HEK293T (cell line): ENCODE measurements at places on chromosomes 1 and 21.

GRCh38 chr21:37074546-37074945 is 1.5 kb downstream of the TTC3 start:
- no peak for DNase-seq

DNA sequence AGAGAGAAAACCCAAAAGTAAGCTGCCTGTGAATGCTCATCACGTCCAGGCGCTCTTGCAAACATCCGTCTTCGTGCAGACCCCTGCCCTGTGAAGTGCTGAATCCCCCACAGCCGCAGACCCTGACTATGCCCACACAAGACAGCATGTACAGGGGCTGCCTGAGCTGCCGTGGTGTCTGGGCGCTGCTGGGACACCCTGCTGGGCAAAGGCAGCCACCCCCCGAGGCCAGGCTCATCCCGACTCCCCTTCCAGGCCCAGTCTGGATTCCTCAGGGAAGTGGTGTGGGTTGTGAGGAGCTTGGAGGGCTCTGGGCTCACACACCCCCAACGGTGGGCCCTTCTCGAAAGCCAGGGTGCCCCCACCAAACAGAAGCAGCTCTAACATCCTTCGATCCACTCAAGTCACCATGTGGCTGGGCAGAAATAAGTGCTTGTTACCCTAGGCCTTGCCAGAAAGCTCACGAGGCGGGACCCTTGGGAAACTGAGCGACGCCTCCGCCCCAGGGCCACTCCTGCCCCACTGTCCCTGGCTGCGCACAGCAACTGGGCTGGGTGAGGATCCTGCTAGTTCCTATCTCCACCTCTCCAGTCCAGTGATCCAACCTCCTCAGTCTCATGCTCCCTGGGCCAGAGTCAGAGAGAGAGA is 4.8 kb upstream of the WNT9A start:
- DNase-seq: no peak

DNA sequence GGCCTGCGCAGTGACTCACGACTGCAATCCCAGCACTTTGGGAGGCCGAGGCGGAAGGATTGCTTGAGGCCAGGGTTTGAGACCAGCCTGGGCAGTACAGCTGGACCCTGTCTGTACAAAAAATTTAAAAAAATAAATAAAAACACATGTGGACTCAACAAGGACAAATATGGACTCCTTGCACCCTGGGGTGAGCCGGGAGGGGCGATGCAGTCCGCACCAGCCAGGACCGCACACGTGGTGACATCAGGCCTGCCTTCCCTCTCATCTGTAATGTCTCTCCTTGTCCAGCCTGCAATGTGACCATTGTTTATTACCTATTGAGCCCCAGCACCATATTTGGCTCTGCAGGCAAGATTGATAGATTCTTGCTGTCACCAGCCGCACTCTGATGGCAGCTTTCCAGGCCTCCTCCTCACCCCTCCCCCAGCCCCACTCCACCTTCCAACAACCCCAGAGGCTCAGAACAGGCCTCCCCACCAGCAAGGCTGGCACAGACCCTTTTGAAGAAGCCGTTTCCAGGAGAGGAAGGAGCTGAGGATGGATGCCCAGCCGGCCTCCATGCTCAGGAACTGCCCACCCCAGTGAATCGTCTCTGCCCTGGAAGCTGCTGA is 55.2 kb downstream of the IRF2BP2 start:
- DNase-seq: peak; percentile 56

GRCh38 chr1:153494976-153495535 is 34.6 kb upstream of the S100A7 start:
- peak; percentile 83 for DNase-seq

DNA sequence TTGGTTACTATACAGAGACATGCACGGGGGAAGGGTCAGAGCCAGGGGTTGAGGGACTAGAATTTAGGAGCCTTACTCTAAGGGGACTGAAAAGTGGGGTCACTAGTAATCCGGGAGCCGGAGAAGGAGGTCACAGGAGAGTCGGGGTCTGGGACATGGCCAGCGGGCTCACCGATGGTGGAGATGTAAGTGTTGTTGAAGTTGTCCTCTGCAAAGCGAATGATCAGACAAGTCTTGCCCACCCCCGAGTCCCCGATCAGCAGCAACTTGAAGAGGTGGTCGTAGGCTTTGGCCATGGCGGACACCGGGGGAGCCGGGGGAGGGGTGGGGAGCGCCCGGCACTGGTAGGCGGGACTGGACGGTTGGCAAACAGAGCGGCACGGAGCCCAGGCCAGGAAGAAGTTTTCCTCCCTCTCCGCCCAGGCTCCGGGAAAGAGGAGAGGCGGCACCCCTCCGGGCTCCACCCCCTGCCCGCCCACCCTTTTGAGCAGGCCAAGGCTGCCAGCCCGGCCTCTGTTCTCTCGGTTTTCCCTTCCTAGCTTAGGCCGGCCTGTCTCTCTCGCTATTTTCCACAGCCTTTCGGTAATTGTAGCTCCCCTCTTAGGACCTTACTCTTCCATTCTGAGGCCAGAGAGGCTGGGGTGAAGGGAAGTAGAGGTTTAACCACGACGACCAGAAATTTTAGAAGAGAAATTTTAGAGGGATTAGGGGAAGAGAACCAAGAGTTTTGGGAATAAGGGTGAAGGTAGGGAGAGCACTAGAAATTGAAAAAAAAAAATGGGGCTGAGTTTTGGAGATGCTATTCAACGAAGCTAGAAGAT is at the start of gene RAB13:
Gene RAB13, minus strand, starts transcription at position 399 of the 821 bp plus-strand sequence. Its CDS starts 103 bp downstream, at position 296.
- peak; percentile 88 for DNase-seq

GRCh38 chr1:205227584-205228013 is at the start of gene TMCC2:
TMCC2 (plus strand) TSS chr1:205227946; CDS start chr1:205228565, 619 bp downstream.
- DNase-seq: peak; percentile 98

DNA sequence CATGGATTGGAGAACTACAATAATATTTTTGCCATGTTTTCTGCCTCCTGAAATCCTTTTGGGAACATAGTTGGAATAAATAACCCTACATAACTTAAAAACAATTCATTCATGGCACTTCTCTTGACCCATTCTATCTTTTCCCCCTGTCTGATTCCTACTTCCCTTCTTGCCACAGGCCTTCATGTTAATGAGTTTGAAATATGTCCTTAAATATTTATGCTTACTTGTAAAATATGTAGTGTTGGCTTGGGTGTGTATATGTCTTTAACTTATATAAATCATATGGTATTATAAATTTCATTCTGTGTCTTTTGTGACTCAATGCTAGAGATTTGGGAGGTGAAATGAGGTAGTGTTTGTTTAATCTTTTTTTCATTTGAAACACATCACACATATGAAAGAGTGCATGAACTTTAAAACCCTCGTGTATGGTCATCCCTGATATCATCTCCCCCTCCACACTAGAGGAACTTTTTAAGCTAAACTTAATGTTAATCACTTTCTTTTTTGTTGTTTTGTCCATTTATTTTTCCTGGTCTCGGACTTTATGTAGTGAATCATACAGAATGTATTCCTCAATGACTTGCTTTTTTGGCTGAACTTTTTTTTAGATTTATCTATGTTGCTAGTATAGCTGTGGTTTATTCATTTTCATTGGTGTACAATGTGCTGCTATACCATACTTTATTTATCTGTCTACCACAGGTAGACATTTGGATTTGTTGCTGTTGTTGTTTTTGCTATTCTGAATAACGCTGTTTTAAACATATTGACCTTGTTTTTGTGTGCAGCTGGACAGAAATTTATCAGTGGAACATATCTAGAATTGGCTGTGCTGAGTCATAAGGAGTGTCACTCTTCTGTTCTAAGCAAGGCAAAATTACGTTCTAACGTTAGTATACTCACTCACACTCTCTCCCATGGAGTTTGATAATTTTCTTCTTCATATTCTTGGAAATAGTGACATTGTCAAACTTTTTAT is 441.6 kb downstream of the PLPP3 start:
- DNase-seq: no peak

GRCh38 chr1:206637605-206638004 is 2.3 kb downstream of the DYRK3 start:
- no peak for DNase-seq

- no peak for DNase-seq
These were observed 54.7 kb downstream of the ASH1L start for GRCh38 chr1:155507945-155508344.

GRCh38 chr1:86153836-86154235 is 2.7 kb downstream of the COL24A1 start:
- DNase-seq: no peak

DNA sequence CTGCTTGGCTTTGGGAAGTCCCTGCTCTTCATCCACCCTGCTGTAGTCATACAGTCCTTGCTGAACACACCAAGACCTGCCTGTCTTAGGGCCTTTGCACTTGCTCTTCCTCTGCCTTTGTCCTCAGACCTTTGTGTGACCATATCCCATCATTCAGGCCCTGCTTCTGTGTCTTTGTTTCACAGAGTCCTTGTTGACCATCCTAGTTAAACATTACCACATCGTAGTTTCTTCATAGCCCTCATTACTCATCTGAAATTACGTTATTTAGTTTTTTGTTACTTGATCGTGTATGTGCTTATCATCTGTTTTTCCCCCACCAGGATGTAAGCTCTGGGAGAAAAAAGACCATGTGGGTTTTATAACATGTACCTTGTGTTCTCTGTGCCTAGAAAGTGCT is 18.3 kb upstream of the SPRR5 start:
- DNase-seq: no peak

DNA sequence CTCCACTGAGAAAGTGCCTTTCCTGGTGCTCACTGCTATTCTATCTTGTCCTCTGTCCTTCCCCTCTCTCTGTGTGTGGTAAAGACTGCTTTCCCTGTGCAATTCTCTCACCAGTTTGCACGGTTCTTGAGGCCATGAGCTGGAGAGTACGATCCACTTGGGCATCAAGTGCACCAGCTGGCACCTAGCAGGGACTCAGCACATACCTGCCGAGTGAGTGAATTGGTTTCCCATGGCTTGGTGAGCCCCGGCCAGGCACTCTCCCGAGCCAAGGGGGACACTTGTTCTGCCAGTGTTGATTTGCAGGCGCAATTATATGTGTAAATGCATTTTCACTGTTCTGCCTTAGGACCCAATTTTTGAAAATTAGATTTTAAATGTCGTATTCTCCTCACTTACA is 313.5 kb downstream of the DISC1 start:
- DNase-seq: no peak

- no peak for DNase-seq
These were observed 142.0 kb downstream of the ZNF648 start for GRCh38 chr1:181919542-181919941.

DNA sequence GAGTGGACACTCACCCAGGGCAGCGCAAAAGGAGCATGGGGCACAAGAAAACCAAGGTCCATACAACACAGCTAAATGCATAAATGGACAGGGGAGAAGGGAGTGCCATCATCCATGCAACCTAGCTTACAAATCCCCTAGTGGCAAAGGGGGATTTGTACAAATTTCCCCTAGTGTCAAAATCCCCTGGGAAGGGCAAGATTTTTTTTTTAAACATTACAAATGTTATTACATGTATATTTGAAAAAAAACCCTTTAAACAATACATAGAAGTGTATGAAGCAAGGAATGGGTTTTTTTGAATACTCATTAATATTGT is 89.6 kb upstream of the IVNS1ABP start:
- no peak for DNase-seq

DNA sequence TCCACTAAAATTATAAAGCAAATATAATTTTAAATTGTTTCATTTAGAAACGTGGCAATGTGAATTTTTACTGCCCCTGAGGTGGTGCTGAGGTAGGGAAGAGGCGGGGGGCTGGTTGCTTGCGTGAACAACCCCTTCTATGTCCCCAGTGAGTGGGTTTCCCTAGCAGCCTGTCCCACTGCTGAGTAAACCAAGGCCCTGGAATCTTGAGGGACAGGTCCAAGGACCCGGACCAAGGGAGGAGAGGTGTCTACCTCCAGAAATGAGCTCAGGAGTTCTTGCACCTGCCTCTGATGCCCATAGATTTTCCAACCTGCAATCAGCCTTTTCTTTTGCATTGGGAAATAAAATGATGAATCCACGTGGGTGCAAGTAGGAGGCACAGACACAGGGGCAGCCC is 649 bp upstream of the LDLRAD1 start:
- DNase-seq: no peak

- no peak for DNase-seq
These were observed 394.9 kb downstream of the NPHP4 start for GRCh38 chr1:5597171-5597850.

GRCh38 chr1:214990619-214991018 is 91.9 kb upstream of the KCNK2 start:
- no peak for DNase-seq

DNA sequence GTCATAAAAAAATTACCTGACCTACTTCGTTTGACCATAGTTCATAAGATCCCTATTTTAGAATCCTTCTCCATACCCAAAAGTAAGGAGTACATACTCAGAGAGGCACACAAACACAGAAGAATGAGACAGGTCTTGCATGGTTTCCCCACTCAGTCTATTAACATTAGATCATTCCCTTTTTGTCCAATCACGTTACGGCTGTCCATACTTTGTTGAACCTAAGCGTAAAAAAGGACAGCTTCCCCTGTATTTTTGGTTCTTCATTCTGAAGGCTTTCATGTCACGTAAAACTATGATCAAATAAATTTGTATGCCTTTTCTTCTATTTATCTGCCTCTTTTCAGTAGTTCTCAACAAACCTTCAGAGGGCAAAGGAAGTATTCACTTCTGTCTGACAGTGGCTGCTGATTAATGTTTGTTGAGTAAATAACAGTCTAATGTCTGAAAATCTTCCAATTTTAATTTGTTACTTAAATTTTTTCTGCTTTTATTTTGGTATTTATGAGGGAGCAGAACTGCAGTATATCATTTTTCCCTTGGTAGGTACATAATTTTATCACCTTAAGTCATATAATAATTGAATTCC is 16.4 kb downstream of the PKN2 start:
- no peak for DNase-seq

GRCh38 chr1:170562646-170563338 is 30.8 kb downstream of the GORAB start:
- DNase-seq: peak; percentile 20

GRCh38 chr1:62196086-62196690 is 1.5 kb downstream of the L1TD1 start:
- DNase-seq: no peak

- no peak for DNase-seq
These were observed 141.8 kb upstream of the AJAP1 start for GRCh38 chr1:4512636-4513035.

DNA sequence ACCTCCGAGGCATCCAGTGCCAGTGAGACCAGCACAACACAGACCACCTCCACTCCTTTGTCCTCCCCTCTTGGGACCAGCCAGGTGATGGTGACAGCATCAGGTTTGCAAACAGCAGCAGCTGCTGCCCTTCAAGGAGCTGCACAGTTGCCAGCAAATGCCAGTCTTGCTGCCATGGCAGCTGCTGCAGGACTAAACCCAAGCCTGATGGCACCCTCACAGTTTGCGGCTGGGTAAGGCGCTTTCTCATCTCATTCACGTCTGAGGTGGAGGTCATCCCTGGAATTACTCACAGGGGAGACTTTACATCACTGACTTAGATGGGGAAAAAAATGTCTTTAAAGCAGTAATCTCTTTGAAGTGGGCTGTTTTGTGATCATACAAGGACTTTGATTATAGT is 106.3 kb downstream of the CD247 start:
- no peak for DNase-seq
